ENCODE measurements at places on chromosomes 12 and 14. TPM values are rescaled to one million over a fixed set of nuclear protein-coding genes. Genes with fewer than 3 reads are reported as not detected.

Gene TRAFD1
- 53.4 TPM for total RNA-seq

Gene BICDL1
- 24.5 TPM for total RNA-seq

Gene ERP27
- total RNA-seq, result not detected

Gene HPD
- total RNA-seq, result not detected

Gene VRTN
- total RNA-seq, result not detected

Gene KRT77
- total RNA-seq, result not detected

Gene LALBA
- not detected for total RNA-seq

Gene HVCN1
- 7.3 TPM for total RNA-seq

Gene TMEM229B
- total RNA-seq, result 22.4 TPM

Gene SRGAP1
- total RNA-seq, result 40.8 TPM

Gene DNAH10
- total RNA-seq, result 22.4 TPM

Gene MNAT1
- 76.2 TPM for total RNA-seq

Gene KRT73
- total RNA-seq, result not detected

Gene CLEC12A
- 0.41 TPM for total RNA-seq

Gene ARHGDIB
- total RNA-seq, result 11.8 TPM

Gene SLC22A17
- total RNA-seq, result 154 TPM

Gene MIP
- total RNA-seq, result 0.41 TPM

Gene MYG1
- total RNA-seq, result 45.7 TPM

Gene GDF3
- total RNA-seq, result not detected

Gene SLC17A8
- 11.0 TPM for total RNA-seq

Gene TESPA1
- total RNA-seq, result not detected

Gene OTOGL
- 0.41 TPM for total RNA-seq

Gene PLEKHH1
- total RNA-seq, result 7.3 TPM

Gene GPX2
- total RNA-seq, result not detected

Gene MLH3
- total RNA-seq, result 79.1 TPM

Gene KRT71
- total RNA-seq, result not detected

Gene SLC25A21
- 6.1 TPM for total RNA-seq

Gene GPR33
- total RNA-seq, result not detected

Gene SYCP3
- 0.82 TPM for total RNA-seq

All from frontal cortex (tissue), 4 donors.